ENCODE measurements at places on chromosomes 12 and 14. TPM values are rescaled to one million over a fixed set of nuclear protein-coding genes. Genes with fewer than 3 reads are reported as not detected.

Gene KIF21A
- 130 TPM for polyA plus RNA-seq

Gene CCDC38
- not detected for polyA plus RNA-seq

Gene GLIPR1
- polyA plus RNA-seq = 0.12 TPM

Gene OAS3
- polyA plus RNA-seq = not detected

Gene RPS6KA5
- 11.1 TPM for polyA plus RNA-seq

Gene GLT1D1
- 3.9 TPM for polyA plus RNA-seq

All from neural cell (in vitro differentiated cells).